Placental pericyte (primary cell): ENCODE measurements at places on chromosomes 7 and 10. TPM values are rescaled to one million over a fixed set of nuclear protein-coding genes. Genes with fewer than 3 reads are reported as not detected.

CYP2C8 gene
- total RNA-seq = not detected in 2 replicates

BTBD16 gene
- not detected in 2 replicates for total RNA-seq

FERD3L gene
- total RNA-seq = not detected in 2 replicates

PKD1L1 gene
- under 0.01 and 0.29 TPM in 2 replicates for total RNA-seq

PRKG1 gene
- 22.9 and 45.1 TPM in 2 replicates for total RNA-seq
